MCF 10A (cell line): ENCODE measurements at places on chromosomes 16 and 17. TPM values are rescaled to one million over a fixed set of nuclear protein-coding genes. Genes with fewer than 3 reads are reported as not detected.

Gene OR3A2
- total RNA-seq: not detected in 2 replicates

Gene NPIPA3
- 3.2 and 3.3 TPM in 2 replicates for total RNA-seq

Gene SLC52A1
- not detected in 2 replicates for total RNA-seq

- H3K36me3 ChIP-seq: no peaks in the 10 kb centered on the region
- no peak overlapping the region for H3K4me3 ChIP-seq
- H3K4me1 ChIP-seq: no peaks in the 10 kb centered on the region
- no peak overlapping the region for H3K27ac ChIP-seq
Observed at GRCh38 chr17:12530161-12530560, 135.5 kb upstream of the MYOCD start.

- no peak for DNase-seq
- H3K4me1 ChIP-seq: peaks cover 6% of the 10 kb centered on the region
- no peak overlapping the region for H3K4me3 ChIP-seq
- H3K27me3 ChIP-seq: no peaks in the 10 kb centered on the region
- H3K27ac ChIP-seq: no peak overlapping the region
- H3K36me3 ChIP-seq: no peaks in the 10 kb centered on the region
Observed at GRCh38 chr17:37774504-37774903, 29.6 kb upstream of the HNF1B start.

DNA sequence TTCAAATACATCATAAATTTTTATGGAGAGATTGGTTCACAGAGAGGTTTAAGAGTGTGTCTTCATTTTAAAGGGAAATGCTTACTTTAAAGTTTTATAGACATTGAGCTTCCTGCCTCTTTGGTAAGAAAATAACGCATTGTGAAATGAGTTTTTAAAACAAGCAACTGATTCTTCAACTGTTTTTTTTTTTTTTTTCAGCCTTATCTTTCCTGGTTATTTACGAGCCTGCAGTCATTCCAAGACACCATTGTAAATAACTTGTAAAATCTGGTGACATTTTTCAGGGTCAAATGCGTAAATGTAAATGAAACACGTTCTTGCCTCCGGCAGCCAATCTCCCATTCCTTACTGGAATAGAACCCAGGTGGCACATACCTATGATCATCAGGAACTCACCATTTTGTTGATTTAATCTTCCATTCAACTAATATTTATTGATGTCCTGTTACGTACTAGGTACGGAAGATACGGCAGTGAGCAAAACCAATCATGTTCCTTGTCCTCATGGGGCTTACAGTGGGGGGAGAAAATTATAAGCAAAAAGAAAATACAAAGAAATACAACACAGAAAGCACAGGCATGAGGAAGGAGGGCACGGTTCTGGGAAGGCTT is 33.2 kb upstream of the CDYL2 start:
- H3K4me1 ChIP-seq: no peaks in the 10 kb centered on the region
- DNase-seq: no peak
- no peaks in the 10 kb centered on the region for H3K36me3 ChIP-seq
- no peak overlapping the region for H3K4me3 ChIP-seq

- H3K36me3 ChIP-seq: no peaks in the 10 kb centered on the region
- no peak for DNase-seq
Observed at GRCh38 chr16:13587181-13587580, 332.8 kb upstream of the ERCC4 start.

GRCh38 chr16:4976611-4977145 is 18.5 kb downstream of the SEC14L5 start:
- peaks cover 29% of the 10 kb centered on the region for H3K27me3 ChIP-seq
- H3K36me3 ChIP-seq: no peaks in the 10 kb centered on the region
- no peak for DNase-seq
- H3K4me3 ChIP-seq: no peak overlapping the region
- H3K27ac ChIP-seq: no peak overlapping the region

- H3K36me3 ChIP-seq: peaks cover 4% of the 10 kb centered on the region
- H3K27me3 ChIP-seq: no peaks in the 10 kb centered on the region
- no peak overlapping the region for H3K4me3 ChIP-seq
- DNase-seq: no peak
- H3K4me1 ChIP-seq: no peaks in the 10 kb centered on the region
Observed at GRCh38 chr17:830950-831349, 48.8 kb downstream of the MRM3 start.

DNA sequence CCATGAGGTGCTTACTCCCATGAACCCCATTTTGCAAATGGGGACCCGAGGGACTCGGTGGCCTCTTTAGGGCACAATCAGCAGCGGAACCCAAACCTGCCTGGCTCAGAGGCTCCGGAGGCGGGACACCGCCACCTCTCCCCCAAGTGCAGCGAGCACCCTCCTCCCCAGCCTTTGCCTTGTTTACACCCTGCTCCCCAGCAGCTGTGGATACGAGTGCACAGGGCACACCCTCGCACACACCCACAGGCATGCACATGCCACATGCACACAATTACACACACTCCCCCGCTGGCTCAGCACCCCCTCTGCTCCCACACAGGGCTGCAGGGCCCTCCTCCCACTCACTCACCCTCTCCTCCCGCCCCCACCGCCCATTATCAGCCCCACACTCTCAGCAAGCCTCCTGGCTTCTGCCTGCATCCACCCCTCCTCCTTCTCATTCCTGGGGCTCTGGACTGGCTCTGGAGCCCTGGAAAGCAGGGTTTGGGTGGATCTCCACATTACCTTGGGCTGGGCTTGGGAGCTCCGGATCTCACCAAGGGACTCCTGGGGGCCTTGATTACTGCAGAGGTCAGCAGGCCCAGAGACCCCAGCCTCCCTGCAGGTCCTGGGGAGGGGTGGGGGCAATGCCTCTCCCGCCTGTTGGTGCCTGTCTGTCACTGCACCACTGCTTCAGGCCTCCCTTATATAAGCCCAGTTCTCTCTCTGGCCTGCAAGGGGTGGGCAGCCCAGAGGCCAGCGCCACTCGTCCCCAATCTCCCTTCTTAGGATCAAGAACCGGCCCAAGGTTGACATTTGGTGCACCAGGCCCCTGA is 6.4 kb downstream of the PDK2 start:
- H3K27me3 ChIP-seq: no peaks in the 10 kb centered on the region
- no peaks in the 10 kb centered on the region for H3K4me1 ChIP-seq
- no peak overlapping the region for H3K4me3 ChIP-seq
- DNase-seq: no peak
- H3K36me3 ChIP-seq: peaks cover 29% of the 10 kb centered on the region
- H3K27ac ChIP-seq: no peak overlapping the region

DNA sequence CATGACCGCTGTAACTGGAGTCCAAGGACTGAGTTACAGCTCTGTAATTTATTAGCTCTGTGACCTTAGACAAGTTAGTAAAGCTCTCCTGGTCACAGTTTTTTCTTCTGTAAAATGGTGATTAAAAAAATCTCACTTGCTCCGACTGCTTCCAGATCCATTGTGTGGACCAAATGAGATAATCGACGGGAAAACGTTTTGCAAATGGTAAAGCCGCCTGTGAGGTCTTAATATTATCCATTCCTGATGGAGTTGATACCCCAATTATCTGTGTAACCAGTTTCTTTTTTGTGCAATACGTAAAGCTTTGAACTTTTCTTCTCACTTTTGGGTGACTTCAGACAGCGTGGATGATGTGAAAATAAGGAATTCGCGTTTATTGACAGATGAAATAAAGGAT is 422.9 kb downstream of the UTP18 start:
- no peaks in the 10 kb centered on the region for H3K36me3 ChIP-seq
- H3K27ac ChIP-seq: no peak overlapping the region
- DNase-seq: no peak
- no peak overlapping the region for H3K4me3 ChIP-seq
- peaks cover 23% of the 10 kb centered on the region for H3K27me3 ChIP-seq

DNA sequence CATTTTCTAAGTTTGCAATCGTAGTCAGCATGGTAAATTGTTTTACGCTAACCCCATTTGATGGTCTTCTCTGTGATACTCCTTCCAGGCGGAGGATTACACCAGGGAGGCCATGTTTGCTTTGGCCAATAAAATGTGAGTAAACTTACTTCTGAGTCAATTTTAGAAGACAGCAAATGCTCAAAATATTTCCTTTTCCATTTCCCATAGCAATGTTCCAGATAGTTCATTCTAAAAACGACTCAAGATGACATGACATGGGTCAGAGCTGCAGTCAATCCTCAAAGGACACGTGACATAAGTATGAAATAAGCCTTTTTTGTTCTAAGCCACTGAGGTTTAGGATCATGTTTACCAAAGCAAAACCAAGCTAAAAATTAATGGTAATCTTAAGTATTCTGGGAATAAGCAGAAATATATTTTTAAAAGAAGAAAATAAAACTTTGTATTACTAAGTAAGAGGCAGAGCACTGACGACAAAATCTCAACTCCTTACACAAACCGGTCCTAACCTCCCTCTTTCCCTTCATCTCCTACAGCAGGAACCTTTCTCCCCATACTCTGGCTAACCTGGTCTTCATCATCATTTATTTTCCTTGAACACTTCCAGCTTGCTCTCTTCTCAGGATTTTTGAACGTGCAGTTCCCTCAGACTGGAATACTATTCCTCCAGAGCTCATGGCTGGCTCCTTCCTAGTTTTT is 266.2 kb downstream of the CEP112 start:
- no peak overlapping the region for H3K27ac ChIP-seq
- no peaks in the 10 kb centered on the region for H3K27me3 ChIP-seq
- no peak for DNase-seq
- peaks cover 4% of the 10 kb centered on the region for H3K4me1 ChIP-seq
- H3K4me3 ChIP-seq: no peak overlapping the region

GRCh38 chr17:71850812-71851211 is 270.0 kb upstream of the SOX9 start:
- no peak overlapping the region for H3K4me3 ChIP-seq
- DNase-seq: no peak
- no peak overlapping the region for H3K27ac ChIP-seq

DNA sequence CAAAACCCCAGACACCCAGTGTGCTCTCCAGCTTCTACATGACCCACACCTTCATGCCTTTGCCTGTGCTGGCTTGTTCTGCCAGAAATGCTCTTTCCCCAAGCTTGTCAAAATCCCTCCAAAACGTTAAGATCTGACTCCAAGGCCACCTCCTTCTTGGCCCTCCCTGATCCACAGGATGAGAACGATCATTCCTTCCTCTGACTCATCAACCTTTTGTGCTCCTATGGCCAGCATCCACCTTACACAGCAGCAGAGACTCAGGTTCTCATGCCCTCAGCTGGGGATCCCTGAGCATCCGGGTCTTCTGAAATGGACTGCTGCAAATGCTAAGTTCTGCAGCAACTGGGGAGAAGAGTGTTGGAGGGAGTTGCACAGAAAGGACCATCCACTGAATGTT is 2.9 kb downstream of the ZBTB4 start:
- peak; percentile 82 for DNase-seq
- H3K27me3 ChIP-seq: no peaks in the 10 kb centered on the region
- peaks cover 35% of the 10 kb centered on the region for H3K4me1 ChIP-seq
- H3K4me3 ChIP-seq: peak overlapping the region; percentile 20

- no peaks in the 10 kb centered on the region for H3K4me1 ChIP-seq
- no peak overlapping the region for H3K27ac ChIP-seq
- DNase-seq: no peak
- H3K27me3 ChIP-seq: no peaks in the 10 kb centered on the region
Observed at GRCh38 chr16:62539657-62540056, 503.4 kb upstream of the CDH8 start.
